ENCODE measurements at places on chromosomes 11 and 22.

- DNase-seq, result peak; percentile 69
These were observed 77.0 kb downstream of the ZNF280B start for GRCh38 chr22:22431271-22432220.

GRCh38 chr11:23836981-23837380, 659.9 kb upstream of the LUZP2 start:
- no peak for DNase-seq

GRCh38 chr22:49417833-49418232, 409.8 kb downstream of the BRD1 start:
- no peak for DNase-seq

DNA sequence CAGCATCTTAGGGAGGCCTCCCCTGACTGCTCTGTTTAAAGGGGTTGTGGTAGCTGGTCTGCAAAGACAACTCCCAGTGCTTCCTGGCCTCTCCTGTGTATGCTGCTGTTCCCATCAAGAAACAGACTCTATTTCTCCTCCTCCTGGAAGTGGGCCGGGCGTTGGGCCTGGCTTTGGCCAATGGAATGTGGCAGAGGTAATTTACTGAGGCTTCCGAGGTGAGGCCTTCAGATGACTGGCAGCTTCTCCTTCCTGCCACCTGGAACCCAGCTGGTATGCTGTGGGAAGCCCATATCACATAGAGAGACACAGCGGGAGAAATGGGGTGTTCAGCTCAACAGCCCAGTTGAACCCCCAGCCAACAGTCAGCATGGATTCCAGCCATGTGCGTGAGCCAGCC, 25.1 kb upstream of the EIF3D start:
- DNase-seq, result no peak

DNA sequence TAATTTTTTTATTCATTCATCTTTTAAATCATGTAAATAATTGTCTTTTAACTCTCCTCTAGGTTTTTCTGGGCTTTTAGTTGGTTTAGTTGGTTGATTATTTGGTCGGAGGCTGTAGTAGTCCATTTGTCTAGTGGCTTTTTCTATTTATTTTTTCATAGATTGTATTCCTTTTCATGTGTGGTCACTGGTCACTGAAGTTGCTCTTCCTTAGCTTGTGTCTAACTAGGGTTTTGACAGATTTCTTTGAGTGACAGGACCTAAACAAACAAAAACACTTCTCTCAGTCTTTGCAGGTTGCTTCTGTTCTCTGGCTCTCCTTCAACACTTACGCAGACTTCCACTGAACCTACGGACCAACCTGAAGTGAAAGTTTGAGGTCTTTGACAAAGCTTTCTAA, 112.6 kb downstream of the EMSY start:
- no peak for DNase-seq

GRCh38 chr11:8352103-8352875, 88.6 kb upstream of the LMO1 start:
- no peak for DNase-seq

- no peak for DNase-seq
These were observed 22.3 kb downstream of the FAM118A start for GRCh38 chr22:45332001-45332400.

DNA sequence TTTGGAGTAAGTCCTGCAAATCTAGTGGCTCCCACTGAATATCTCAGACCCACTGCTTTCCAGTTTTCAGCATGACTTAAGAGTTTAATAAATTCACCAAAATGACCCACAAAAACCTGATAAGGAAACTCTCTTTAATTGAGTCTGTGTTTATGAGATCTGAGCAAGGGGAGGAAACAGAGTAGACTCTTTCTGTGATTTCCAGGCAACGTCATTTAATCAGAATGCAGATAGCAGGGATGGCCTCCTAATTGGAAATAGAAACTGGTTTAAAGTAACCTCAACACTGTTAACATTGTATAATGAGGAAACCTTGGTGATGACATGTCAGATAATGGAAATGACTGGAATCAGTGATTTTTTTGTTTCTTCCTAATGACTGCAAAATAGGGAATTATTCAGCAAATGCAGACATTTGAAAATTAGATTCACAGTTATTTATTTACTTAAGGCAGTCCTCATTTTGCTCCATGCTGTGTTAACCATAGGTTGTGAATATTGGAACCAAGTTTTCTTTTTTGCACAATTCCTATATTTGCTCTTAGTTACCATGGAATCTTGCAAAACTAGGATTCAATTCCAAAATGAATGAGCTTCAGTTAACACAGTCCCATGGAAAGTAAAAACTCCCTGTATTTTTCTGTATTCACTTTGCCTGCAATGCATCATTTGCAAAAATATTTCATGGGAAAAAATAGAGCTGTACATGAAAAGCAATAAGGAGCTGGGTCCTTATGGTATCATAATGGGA, 1324.5 kb downstream of the LRRC4C start:
- no peak for DNase-seq

DNA sequence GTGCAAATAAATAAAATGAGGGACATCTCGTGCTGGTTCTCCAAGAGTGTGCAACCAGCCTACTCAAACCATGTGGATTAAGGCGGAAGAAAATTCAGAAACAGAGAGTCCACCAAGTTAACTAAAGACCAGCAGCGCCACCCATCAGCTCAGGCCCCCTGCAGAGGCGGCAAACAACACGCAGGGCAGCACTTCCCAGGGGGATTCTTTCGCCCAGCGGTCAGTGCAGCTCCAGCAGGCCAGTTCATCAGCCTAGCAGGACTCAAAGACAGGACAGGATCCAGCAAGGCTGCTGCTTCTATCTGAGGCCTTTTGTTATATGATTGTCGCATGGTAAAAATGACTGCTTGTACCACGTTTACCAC, 51.7 kb downstream of the PACSIN2 start:
- DNase-seq, result no peak

GRCh38 chr11:74604311-74604710, 11.9 kb downstream of the POLD3 start:
- DNase-seq, result no peak

DNA sequence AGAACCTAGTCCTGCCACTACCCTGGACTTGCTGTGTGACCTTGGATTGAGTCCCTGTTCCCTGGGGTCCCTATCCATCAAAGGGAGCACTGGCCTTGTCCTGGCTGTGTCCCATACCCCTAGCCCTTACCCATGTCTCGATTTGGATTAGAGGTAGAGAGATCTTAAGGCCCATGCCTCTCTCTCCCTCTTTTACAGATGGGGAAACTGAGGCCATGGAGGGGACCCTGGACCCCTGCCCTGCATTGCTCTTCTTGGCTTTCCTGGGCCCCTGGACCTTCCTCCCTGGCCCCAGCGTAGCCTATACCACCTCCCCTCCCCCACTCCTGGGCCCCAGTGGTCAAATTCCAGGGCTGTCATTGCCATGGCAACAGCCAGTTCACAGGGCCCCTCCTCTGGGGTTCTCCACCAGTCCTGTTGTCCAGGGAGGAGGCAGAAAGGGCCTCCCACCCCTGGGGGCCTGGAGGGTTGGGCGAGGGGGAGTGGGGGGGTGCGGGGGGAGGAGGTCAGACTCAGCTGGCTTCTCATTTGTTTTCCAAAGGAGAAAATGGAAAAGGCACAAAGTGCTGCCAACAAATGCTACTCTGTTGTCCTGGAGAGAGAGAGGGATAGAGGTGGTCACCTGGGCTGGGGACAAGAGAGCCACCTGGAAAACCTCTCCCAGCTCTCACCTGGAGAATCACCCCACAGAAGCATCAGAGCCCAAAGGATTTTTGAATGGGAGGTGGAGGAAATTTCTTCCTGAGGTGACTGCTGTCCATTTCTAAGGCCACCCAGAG, 23.3 kb downstream of the ARHGEF17 start:
- DNase-seq, result no peak

DNA sequence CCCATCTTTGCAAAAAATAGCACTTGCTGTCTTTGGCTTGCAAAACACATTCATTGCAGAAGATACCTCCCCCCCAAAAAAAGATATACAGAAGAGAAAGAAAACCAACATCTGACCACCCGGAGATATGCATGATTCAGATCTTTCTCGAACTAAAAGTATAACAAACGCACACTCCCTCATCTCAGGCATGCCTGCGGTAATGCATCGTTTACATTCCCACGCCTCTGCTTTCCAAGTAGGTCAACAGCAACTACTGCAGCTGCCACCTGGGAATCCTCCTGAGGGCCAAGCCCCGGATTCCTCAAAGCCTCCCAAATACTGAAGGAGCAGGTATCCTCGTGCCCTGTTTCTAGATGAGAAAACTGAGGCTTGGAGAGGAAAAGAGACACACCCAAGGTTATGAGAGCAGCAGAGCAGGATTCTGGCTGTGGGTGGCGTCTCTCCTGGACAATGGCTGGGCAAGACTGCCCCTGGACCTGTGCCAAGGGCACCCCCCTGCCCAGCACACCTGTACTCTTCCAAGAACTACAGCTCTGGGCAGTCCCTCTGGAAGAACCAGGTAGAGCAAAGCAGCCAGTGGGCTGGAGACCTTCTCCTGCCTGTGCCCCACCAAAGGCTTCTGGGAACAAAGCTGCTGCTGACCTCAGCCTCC, 38.1 kb downstream of the NUP50 start:
- DNase-seq, result peak; percentile 38

GRCh38 chr11:70244698-70245097, 25.8 kb upstream of the PPFIA1 start:
- peak; percentile 84 for DNase-seq

DNA sequence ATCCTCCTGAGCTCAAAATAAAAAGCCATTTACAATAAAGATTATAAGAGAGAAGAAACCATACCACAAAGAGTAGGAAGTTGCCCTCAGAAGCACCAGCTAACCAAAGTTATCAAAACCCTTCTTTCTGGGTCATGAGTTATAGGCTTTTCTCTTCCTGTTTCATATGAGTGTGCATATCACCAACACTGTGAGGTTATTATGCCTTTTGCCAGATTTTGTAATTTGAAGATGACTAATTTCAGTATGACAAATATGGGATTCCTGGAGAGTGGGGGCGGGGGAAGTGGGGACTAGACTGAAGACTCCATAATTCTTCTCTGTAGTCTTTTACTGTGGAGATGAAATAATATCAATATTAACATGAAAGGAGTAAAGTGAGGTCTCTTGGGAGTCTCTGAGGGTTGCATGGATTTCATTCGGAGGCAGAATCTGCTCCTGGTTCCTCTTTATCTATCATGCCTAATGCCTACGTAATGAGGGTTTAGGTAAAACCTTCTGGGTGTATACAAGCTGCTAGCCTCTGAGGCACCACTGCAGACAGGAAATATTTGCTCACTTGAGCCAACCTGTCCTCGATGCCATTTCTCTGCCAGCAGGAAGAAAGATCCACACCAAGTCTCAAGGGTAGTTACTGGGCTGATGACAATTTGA, 2.1 kb downstream of the LPXN start:
- DNase-seq, result peak; percentile 93

DNA sequence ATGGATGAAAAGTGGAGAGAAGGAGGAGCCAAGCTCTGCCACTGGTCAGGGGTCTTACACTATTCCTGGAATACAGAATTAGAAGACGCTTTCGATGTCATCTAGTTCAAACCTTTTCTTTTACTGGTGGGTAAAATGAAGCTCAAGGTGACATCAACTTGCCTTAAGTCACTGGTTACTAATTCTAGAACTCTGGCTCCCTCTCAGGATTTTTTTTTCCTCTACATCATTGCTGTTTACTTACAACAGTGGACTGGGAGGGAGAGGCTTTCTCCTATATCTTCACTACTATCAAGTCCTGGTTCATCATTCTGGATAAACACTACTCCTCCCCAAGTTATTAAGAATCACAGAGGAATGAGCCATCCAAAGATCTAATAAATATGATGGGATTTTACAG, 82.9 kb downstream of the ETS1 start:
- no peak for DNase-seq

DNA sequence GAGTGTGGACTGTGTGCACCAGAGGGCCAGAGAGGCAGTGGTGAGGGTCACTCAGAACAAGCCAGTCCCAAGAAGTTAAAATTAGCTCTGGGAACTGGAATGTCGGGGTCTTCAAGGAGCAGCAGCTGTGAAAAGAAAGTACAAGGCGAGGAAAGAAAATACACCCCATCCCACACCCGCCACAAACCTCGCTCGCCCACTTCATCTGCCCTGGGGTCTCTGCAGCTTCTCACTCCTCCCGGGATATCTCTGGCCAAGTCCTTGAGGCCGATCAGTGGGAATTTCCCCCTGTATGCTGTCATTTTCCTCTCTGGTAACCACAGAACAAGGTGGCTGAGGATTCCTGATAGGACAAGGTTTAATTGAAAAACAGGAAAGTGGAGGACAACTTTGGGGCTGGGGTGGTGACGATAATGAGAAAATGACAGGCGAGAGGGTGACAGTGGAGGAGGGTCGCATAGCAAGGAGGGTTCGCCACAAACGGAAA, 36.3 kb upstream of the TIMP3 start:
- no peak for DNase-seq

DNA sequence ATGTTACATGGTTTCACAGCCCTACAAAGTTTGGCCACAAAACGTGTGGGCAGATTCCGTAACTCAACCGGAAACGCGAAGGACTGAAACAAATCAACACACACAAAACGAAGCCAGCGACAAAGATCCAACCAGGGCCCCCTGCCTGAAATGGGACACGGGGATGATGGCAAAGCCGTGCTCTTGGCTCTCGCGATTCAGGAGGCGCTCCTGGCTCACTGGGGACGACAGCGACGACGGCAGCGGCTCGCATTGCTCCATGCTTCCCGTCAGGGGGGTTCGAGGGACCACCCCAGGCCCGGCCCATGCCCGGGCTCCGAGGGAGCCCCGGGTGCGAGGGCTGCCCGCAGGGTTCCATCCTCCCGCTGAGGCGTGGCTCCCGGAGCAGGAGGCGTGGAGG, 4786.8 kb upstream of the OR11H1 start:
- no peak for DNase-seq

DNA sequence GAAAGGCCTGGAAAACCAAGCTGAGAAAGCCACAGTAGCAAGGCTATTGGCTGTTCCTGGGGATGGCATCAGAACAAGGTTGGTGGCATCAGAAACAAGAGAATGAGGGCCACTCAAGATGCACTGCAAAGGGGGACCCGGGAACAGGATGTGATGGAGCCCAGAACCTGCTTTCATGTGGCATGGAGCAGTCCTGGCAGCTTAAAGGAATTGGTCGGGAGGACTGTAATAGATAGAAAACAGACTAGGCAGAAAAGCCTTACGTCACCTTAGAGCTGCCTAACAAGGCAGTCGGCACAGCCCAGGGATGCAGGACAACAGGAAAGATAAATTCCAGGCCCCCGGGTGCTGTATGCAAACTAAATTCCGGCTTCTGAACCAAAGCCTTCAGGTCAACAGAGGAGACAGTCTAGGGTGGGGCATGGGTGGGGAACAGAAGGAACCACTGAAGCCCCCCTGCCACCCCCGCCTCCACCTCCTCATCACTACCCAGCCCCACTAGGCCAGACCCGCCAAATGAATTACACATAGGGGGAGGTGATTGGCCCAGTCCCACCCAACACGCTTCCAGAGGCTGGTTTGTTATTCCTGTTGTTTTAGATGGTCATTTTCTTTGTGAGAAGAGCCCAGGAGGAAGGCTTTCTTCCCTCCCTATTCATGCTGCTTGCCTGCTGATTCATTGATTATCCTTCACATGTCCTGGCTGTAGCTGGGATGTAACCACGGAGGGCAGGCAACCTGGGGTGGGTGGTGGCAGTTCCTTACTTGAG, 25.7 kb upstream of the LRRC55 start:
- no peak for DNase-seq
